ENCODE measurements at places on chromosomes 11 and 22.

- no peak for DNase-seq
Observed at GRCh38 chr22:44352378-44353035, 39.8 kb upstream of the SHISAL1 start.

DNA sequence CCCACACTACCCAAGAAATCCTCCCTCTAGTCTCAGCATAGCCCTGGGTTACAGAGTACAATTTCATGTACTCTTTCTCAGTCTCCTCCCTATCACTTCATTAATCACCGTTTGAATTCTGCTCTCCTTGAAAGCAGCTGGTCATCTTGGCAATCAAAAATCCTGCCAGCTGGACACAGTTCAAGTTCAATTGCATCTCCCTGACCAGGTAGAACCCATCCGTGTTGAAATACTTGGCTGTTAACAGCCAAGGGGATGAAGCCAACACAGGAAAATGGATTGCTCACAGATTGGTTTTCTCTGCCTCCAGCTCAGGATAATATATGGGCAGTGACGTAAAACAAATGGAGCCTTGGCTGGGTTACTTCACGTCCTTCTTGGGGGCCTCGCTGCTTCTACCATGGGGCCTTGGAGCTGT, 55.1 kb upstream of the GRK3 start:
- no peak for DNase-seq

GRCh38 chr11:35223371-35223796, 84.4 kb downstream of the CD44 start:
- no peak for DNase-seq

DNA sequence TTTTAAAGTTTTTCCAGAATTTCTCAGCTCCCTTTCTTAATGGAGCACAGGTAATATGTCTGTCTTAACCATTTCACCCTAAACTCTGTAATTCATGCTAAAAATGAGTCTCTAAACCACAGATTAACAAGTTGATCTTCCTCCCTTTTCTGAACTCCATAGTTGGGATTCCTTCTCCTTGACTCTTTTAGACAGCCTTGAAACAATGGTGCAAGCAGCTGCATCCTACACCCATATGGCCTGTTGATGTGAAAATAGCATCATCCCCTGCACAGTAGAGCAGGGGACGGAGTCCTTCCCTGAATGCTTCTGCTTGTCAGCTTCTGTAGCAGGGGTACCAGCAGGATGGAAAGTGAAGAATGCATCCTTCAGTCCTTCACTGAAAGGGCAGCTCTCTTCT, 192.8 kb upstream of the SORL1-AS1 start:
- DNase-seq, result no peak
